ENCODE measurements at places on chromosomes 13 and 19.

- DNase-seq: no peak
Measured at GRCh38 chr13:35160896-35161295, 218.8 kb downstream of the NBEA start.

- no peak for DNase-seq
Measured at GRCh38 chr19:16588824-16589577, 16.8 kb upstream of the SLC35E1 start.

DNA sequence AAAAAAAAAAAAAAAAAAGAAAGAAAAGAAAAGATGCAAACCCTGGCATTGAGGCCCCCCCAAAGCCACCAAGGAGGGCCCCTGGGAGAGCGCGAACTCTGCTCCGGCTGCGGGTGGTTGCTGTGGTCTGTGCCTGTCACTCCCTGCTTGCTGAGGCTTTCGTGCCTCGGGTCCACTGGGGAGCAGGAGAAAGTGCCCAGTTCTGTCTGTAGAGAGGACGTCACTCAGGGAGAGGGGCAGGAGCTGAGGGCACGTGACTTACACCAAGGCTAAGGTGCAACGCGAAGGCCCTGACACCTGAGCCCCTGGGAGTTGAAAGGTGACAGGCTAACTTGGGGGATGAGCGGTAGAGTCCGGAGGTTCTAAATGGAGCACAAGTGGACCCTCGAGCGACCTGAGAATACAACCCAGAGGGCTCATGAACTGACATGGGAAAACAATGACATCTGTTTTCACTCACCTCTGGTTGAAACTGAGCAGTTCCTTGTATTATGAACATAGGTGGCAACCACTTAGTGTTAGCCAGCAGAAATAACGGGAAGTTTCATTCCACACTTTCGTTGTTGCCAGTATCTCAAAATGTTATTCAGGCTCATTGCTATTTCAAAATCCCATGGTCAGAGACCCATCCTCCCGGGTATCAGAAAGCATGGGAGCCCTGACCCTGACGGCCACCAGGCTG lies 69.2 kb upstream of the TM9SF2 start:
- DNase-seq: no peak

- no peak for DNase-seq
Measured at GRCh38 chr13:99886706-99887105, 84.9 kb downstream of the ZIC5 start.

DNA sequence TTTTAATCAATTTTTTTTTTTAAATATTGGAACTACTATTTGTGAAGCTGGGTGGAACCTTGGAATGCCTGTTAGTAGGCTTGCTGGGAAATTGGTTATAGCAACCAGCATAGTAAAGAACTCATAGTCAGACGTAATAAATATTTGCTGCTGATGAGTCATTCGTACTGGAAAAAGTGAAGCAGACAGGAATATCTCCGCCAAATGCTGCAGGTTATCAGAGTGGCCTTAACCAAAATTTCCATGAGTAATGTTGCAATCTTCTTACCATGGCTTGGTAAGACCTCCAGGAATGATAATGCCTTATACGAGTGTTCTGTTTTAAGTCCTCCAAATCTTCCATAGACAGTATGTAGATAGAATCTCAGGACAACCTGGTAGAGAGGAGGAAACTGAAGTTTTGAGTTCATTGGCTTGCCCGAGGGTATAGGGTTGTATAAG lies 34.2 kb downstream of the MBNL2 start:
- peak; percentile 84 for DNase-seq

DNA sequence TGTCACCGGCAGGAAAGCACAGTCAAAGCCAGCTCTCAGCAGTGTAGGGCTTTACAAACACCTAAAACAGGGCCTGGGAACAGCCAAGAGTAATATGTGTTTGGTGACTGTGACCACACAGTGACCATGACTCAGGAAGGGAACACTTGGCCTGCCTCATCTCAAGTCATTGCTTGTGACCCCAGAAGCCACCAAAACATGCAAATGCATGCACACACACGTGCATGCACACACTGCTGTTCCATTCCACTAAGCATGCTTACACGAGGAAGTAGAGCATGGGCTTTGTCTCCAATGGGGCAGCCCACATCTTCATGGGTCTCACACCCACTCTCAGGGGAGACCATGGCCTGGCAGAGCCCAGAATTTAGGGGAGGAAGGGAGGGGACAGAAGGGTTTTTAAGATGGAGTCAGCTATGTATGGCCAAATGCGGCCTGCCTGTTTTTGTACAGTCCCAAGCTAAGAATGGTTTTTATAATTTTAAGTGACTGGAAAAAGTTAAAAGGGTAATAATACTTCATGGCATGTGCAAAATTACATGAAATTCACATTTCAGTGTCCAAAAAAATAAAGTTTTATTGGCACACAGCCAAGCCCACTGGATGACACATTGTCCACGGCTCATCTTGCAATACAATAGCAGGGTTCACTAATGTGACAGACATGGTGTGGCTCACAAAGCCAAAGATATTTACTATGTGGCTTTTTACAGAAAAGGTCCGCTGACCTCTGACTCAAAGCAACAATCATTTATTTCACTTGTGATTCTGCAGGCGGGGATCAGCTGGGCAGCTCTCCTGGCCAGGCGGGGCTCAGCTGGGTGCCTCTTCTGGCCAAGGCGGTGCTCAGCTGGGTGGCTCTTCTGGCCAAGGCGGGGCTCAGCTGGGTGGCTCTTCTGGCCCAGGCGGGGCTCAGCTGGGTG lies 17.3 kb downstream of the ZFR2 start:
- DNase-seq: no peak

DNA sequence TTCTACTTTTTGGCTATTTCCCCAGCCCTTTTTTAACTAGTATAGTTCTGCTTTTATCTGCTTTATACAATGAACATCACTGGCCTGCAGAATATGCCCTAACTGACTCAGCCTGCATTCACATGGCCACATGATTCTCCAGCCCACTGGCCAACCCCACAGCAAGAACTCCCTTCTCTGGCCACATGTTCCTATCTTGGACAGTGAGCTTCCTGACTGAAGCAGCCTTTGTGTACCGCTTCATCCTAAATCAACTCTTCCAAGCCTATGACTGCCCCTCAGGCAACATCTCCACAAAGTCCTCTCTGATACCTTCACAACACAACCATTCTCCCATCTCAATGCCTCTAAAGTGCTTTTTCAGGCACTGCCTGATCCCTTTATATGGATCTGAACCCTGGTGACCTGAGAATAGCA lies 214.1 kb downstream of the COL4A1 start:
- DNase-seq: no peak

DNA sequence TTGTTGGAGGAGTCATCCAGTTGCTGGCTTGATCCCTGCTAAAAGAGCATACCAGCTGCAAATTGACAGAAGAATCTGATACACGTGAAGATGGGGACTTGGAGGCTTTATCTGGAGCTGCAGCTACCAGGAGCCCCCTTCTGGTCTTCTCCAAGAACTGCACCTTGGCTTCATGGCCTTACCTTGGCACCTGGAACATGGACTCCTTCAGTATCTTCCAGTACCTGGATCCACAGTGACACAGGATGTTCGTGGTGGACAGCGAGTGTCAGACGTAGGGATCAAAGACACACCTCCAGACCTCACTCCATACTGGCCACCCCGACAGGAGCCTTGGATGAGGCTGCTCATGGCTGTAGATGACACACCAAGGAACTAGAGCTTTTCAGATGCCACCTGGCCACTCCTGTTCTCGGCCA lies 9.9 kb upstream of the ACSBG2 start:
- no peak for DNase-seq

- no peak for DNase-seq
Measured at GRCh38 chr19:10105509-10106099, 558 bp upstream of the PPAN start.

DNA sequence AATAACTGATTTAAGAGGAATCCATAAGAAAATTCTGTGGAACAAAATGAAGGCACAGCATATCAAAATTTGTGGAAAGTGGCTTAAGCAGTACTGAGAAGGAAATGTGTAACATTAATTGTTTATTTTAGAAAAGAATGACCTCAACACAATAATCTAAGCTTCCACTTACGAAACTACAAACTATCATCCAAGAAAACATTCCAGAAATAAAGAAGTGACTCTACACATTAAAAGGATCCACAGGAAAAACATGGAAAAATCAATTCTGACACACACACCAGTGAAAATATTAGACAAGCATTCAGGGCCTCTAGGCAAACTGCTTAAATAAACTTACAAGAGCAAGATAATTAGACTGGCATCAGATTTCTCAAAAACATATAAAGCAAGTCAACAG lies 14.0 kb downstream of the EXOSC8 start:
- DNase-seq: peak; percentile 35

DNA sequence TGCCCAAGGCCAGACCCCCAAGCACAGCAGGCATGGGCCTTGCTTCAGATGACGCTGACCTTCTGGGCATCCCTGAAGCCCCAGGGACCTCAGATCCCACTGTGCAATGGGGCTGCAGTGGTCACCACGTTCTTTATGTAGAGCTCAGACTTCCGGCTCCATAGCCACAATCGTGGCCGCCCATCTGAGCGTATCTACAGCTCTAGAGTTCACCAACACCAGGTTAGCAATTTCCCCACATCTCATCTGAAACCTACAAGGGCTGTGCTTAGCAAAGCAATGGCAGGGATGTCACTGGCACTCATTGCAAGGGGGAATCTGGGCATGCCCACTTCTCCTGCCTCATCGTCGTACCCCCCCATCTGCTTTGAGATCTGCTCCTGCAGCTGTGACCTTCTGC lies 384.4 kb upstream of the TSHZ3 start:
- DNase-seq: no peak

DNA sequence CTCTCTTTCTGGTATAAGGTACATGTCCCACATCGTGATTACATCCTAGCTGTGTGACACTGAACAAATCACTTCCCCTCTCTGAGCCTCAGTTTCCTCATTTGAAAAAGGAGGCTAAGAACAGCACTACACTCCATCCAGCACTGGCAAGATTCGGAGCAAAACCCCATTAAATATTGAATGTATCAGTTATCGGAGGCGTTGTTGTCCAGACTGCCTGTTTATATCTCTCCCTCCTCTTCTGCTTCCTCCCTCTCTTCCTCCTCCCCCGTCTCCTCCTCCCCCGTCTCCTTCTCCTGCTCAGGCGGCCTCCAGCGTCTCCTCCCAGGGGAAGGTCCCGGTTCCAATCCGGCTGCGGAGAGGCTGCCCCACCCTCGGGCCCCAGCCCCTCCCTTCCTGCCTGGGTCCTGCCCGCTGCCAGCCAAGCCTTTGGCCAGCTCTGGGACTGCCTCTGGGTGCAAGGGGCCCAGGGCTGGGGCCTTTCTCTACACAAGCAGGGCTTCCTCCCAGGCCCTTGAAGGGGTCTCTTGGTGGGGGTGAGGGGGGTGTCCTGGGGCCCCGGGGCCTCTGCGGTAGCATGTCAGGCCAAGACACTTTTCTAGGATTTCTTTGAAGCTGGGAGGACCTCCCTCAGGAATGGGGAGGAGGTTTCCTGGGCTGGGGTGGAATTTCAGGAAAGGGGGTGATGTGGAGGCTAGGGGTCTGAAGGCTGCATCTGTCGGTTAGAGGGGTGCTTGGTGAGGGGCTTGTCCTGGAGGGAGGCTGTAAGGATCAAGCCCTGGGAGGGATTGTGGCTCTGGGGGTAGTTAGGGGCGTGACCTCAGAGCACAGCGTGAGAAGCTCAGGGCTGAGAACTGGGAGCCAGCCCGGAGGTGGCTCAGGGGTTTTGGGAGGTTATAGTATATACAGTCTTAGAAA lies 1.9 kb downstream of the RRAS start:
- peak; percentile 34 for DNase-seq

GRCh38 chr13:41552031-41552430 lies 94.7 kb downstream of the RGCC start:
- no peak for DNase-seq

DNA sequence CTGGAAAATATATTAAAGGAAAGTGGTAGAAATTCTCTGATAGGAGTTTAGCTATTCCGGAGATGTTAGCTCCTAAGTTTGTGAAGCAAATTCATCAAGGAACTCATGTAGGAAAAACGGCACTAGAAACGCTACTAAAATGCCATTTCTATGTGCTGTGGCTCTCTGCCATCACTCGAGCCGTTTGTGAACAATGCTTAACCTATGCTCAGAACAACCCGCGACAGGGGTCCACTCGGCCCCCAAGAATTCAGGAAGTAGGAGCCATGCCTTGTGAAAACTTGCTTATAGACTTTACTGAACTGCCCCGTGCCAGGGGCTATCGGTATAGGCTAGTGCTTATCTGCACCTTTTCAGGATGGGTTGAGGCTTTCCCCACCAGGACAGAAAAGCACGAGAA lies 14.2 kb upstream of the SLC15A1 start:
- DNase-seq: no peak

DNA sequence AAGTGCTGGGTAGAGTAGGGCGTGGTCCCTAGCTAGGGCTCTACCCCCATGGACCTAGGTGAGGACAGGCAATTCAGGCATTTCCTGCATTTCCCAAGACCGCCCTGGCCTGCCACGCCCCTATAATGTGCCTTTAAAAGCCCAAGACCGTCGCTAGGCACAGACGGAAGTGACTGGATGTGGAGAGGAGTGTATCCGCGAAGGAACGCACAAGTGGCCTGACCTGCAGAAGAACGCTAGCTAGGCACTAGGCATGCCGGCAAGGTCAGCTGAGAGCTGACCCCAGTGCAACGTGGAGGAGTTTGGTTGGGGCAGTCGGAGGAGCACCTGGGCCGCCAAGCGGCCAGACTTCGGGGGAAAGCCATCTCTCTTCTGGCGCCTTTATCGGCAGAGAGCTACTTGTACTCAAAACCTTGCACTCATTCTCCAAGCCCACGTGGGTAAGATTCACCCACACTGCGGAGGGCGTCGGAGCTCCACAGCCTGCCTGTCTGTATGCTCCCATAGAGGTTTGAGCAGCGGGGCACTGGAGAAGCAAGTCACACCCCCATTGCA lies 370.0 kb downstream of the FGF9 start:
- no peak for DNase-seq

GRCh38 chr13:99528547-99528946 lies 27.3 kb downstream of the TM9SF2 start:
- DNase-seq: no peak

GRCh38 chr13:42041684-42042035 lies 6.8 kb upstream of the DGKH start:
- no peak for DNase-seq

GRCh38 chr19:58553799-58554493 lies 959 bp downstream of the CHMP2A start:
- DNase-seq: no peak

GRCh38 chr13:97249093-97249795 lies 27.1 kb downstream of the MBNL2 start:
- no peak for DNase-seq
